ENCODE measurements at places on chromosomes 1 and 21.

GRCh38 chr1:115655916-115656315, 14.1 kb downstream of the VANGL1 start:
- no peak for DNase-seq

DNA sequence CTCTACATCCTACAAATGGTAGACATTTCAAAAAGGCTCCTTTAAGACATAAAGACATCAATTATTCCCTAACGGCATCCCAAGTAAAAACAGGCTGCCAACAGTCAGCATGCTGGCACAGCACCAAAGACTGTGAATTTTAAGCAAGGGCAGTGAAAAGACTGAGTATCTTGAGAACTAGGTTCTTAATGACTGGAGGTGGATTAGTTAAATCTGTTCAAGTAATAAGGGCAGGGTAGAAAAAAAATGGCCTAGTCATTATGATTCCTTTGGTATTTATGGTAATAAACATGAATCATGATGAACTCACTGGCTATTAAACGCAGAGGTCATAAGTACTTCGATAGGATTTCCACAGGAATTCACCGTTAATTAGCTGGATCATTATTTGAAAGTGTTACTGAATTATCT, 75.2 kb downstream of the KIFAP3 start:
- DNase-seq: peak; percentile 67

DNA sequence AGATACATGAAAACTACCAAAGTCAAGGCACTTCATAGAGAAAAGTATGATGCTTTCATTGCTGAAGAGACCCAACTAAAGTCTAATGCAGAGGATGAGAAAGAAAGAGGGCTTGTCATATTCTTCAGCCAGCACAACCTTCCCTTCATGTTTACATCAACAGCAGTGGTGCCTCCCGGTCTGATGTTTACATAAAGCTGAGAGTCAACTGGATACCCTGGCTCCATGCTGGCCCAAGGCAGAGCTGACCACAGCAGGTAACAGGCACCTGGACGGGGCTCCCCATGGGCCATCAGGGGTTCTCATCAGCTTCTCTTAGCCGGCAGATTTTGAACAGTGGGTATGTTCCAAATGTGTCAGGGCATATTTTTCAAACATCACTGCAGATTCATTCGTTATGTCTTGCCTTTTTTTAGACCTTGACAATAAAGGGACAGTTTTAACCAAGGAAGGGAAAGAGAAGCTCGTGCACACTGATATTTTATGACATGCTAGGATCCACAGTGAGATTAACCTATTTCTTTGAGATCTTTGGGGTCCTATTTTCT, 117.1 kb downstream of the NRIP1 start:
- DNase-seq: no peak

- DNase-seq: no peak
These were observed 5.0 kb downstream of the GAS5 start for GRCh38 chr1:173862769-173863223.

DNA sequence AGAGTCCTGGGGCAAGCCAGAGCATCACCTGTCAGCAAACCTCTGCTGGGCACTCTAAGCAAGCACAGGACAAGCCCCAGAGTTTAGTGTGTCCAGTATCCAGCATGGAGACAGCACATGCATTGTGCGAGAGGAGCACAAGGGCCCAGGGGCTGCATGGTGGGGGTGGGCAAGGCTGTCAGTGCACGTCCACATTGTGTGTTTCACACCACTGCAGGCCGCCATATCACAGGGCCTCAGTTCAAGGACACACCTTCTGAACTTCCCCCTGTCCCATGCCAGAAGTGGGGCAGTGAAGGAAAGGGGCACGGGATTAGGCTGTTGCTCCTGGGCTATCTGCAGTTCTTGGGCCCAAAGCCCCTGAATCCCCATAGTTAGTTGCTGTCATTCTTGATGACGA, 782 bp upstream of the TSTD1 start:
- no peak for DNase-seq

- DNase-seq: no peak
These were observed 5.3 kb upstream of the GADD45A start for GRCh38 chr1:67679691-67680090.

DNA sequence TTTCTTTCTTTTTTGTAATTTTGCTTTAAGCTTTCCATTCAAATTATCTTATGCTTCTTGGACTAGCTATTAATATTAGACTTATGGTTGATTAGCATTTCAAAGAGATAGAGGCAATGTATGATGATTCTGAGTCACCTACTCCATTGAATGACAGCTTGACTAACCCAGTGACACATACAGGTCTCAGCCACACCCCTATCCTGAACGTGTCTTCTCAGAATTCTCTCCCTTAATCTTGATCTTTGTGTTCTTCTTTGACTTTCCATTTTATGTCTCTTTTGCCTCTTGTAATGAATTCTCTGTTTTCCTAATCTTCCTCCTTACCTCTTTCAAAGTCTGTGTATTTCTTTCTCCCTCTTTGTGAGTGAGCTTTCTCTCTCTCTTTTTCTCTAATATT, 241.1 kb downstream of the PDE4B start:
- DNase-seq: no peak

DNA sequence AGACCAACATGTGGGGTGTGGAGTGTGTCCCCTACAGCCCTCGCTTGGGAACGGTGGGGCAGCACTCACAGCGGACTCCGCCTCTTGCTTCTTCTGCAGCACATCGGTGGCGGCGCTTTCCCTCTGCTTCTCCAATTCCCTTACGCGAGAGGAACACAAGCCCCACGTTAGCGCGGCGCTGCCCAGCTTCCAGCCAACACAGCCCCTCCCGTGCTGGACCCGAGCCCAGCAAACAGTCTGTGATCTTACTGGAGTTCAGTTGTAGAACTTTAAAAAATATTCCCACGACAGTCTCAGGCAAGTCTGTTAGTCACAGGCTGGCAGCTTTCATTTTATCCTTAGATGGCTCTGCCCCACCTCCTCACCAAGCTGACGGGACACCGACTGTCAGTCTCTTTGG, 13.6 kb downstream of the THAP3 start:
- DNase-seq: no peak

DNA sequence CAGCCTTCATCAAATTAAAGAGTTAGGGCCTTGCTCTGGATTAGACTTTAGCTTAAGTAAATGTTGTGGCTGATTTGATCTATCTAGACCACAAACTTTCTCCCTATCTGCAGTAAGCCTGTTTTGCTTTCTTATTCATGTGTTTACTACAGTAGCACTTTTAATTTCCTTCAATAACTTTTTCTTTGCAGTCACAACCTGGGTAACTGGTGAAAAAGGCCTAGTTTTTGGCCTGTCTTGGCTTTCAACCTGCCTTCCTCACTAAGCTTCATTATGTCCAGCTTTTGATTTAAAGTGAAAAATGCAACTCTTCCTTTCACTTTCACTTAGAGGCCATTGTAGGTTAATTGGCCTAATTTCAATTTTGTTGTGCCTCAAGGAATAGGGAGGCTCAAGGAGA, 12.5 kb upstream of the LPGAT1 start:
- no peak for DNase-seq

- no peak for DNase-seq
These were observed 14.9 kb upstream of the CD247 start for GRCh38 chr1:167532964-167533824.

DNA sequence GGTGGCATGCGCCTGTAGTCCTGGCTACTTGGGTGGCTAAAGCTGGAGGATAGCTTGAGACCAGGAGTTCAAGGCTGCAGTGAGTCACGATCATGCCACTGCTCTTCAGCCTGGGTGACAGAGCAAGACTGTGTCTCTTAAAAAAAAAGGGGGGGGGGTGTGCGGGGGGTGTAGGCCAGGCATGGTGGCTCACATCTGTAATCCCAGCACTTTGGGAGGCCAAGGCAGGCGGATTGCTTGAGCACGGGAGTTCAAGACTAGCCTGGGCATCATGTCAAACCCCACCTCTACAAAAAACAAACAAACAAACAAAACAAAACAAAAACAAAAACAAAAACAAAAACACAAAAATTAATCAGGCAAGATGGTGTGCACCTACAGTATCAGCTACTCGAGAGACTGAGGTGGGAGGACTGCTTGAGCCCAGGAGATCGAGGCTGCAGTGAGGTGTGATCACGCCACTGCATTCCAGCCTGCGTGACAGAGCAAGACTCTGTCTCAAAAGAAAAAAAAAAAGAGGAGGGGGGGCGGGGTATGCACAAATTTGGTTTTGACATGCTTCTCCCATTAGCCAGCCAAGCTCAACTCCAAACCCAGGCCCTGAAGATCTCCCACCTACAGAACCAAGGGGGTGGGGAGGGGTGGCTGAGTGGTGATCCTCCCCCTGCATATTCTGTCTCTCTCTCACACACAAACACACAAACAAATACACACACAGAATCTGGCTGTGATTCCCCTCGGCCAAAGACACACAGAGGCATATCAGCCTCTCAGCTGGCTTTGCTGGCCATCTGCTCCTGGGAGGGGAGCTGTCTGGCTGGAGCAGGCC, 3.1 kb downstream of the PTAFR start:
- no peak for DNase-seq

DNA sequence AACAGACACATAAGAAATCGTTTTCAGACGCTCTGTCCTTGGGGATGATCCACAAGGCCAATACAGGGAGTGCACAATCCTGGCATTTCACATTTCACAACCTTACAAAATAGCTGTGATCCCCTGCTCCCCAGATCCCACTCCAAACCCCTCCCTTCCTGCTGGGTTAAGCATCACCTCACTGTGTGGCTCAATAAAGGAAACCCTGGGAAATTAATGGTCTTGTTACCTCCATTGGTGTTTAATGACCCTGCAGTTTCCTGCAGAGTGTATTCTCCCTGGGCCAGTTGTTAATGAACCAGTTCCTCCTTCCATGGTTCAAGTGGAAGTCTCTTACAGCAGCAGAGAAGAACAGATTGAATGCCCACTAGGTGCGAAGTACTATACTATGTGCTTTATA, 334.7 kb downstream of the OMA1 start:
- DNase-seq: no peak

DNA sequence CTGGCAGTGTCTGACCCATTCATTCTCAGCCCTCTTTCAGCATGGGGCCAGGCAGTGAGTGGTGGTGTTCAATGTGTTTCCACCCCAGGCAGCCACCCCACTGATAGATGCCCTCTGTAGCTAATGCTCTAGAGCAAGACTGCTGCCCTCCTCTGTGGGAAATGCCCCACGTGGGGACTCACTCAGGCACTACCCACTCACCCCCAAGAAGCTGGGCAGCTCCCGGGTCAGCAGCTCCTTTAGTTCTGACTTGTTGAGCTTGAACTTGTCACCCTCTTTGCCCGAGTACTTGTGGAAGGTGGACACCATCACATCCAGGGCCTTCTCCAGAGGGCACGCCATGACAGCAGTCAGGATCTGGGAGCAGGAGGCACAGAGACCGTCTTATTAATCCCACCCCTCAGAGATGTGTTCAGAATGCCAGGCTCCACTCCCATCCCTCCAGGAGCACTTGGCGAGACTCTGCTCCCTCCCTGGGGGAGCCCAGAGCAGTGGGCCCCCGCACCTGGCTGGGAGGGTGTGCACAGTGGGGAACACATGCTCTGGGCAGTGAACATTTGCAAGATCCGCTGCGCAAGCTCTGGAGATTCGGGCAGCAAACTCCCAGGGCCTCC, 1.0 kb downstream of the S100A4 start:
- DNase-seq: no peak

GRCh38 chr1:106964495-106964894, 92.0 kb upstream of the PRMT6 start:
- DNase-seq: no peak

- DNase-seq: no peak
These were observed 497.8 kb downstream of the TTLL7 start for GRCh38 chr1:83500987-83501591.

DNA sequence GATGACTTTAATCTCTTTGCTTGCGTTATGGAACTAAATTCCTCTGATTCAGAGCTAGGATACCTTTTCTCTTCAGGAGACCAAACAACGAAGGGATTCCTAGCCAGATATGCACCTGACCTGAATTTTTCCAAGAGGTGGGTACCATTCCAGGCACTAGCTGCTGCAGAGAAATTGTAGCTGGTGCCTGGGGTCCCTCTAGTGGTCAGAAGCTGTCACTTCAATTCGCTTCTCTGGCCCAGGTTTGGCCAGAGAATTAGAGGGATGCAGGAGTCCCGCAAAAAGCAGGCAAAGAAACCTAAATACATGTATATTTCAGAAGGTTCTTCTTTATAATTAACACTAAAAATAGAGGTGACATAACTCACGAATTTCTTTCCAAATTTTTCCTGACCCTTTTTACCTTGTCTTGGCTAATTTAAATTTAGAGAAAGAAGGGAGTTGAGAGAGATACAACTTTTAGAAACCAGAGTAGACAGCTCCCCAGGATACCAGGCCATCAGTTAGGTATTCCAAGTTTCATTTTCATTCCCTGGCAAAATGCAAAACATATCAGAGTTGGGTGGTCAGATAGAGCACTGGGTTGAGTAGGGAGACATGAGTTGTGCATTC, 9.6 kb downstream of the ACKR1 start:
- peak; percentile 10 for DNase-seq

GRCh38 chr21:46142582-46143473, 12.6 kb downstream of the FTCD start:
- DNase-seq: no peak

DNA sequence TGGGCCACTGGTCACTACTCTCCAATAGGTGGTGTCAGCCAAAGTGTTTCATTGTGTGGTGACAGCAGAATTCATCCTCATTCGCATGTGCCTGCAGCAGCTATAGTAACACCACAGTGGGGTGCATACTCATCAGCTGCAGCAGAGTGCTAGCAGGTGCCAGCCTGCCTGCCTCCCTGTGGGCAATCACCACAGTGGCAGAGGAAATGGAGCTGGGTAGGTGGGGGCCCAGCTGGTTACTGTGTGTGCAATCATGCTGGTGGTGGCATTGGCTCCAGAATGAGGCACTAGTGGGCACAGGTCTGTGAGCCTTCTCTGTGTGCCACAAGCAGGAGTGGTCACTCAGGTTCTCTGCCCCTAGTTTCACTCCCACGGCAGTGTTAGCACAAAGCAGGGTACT, 579.2 kb downstream of the PTPRC start:
- no peak for DNase-seq

DNA sequence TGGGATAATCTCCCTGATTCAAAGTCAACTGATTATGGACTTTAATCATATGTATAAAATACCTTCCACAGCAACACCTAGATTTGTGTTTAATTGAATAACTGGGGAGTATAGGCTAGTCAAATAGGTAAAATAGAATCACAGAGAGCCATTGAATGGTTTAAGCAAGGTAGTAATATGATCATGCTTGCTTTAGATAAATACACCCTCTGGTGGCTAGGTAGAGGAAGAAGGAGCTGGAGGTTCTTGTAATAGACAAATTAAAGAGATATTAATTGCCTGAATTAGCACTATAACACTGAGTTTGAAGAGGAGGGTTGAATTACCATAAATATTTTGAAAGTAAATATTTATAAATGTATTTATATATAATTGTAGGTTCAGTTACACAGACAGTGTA, 40.3 kb downstream of the DIRAS3 start:
- peak; percentile 8 for DNase-seq

GRCh38 chr1:209307846-209308245, 275.7 kb upstream of the CAMK1G start:
- DNase-seq: no peak

DNA sequence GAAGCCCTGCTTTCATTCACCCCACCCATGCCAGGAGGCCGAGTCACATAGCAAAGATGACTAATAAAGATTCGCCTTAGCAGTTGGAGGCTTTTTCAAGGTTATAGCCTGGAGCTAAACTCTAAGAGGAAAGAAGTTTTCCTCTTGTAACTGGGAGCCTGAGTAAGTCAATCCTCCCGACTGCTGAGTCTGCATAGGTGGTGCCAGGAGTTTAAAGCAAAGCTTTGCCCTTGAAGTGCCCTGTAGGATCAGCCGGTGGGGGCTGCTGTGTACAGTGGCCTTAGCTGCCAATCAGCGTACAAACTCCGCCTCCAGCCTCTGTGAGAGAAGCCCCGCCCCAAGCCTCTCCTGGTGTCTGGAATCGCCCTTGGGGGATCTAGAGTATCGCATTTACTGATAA, 147.5 kb upstream of the SPATA6 start:
- peak; percentile 2 for DNase-seq

Data from HCT116 (cell line).